ENCODE measurements at places on chromosomes 1 and 21.

GRCh38 chr21:36429947-36430546 lies 44.9 kb downstream of the CHAF1B start:
- DNase-seq: no peak

DNA sequence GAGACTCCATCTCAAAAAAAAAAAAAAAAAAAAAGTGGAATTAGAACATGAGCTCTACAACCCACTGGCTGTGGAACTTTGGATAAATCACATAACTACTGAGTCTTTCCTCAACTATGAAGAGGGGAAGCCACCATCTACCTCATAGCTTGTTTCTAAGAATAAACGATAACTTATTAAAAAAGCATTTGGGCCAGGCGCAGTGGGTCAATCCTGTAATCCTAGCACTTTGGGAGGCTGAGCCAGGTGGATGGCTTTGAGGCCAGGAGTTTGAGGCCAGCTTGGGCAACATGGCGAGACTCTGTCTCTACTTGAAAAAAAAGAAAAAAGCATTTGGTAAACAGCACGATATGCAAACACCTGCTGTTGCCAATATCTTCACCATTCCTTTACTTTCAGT lies 31.8 kb upstream of the MEF2D start:
- DNase-seq: no peak

DNA sequence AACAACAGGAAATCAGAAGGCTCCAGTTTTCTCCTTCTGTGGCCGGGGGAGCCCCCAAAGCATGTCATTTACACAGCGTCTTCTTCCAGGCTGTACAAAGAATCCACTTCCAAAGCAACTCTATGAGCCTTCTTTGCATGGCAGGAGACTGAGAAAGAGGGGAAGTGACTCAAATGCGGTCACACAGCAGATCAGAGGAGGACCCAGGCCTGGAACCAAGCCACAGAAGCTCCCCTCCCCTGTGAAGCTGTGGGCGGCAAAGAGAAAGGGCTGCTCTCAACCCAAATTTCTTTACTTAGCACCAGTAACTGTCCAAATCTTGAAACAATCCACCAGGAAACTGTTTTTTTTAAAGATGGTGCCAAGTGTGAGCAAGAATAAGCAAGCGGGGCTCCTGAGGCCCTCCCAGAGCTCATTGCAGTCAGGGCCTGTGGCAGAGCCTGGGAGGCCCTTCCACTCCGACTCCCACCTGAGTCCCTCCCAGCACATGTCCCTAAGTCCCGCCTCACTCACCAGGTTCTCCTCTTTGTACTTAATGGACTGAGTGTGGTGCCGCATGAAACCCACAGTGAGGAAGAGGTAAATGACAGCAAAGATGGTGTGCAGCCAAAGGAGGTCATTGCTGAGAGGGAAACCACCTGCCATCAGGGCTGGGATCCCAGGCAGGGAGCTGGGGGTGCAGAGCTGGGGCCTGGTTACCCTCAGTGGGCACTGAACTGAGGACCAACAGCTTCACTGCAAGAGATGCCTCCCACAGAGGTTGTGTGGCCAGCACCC lies 15.9 kb downstream of the TMEM63A start:
- no peak for DNase-seq

DNA sequence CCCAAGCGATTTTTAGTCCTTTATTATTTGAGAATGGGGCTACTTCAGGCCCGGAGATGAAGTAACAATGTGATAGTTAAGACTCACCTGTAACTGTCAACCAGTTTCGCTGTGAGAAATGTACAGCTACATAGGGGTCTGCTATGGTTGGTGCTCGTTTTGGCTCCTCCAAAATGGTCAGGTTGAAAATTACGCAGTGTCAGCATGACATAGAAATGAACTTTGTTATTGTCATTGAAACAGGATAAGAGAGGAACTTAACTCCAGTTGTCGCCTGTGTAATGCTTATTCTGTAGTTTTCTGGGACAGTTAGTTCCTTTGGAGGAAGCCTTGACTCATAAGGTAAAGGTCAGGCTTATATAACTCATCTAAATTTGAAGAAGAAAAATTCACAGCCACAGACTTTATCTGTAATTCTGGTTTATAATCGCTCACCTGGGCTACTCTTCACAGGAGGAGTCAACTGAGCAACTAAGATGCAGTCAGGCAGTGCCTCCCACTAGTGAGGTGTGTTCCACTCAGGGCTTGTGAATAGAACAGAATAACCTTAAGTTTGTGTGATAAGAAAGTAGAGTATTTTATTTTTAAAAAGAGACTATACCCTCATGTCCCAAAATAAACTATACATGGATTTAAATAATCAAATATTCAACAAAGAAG lies 130.9 kb downstream of the CD247 start:
- DNase-seq: no peak

- no peak for DNase-seq
These were observed at the start of gene APOBEC4 for GRCh38 chr1:183652547-183653461. TSS of gene APOBEC4 (minus strand) at chr1:183653316. CDS start at chr1:183648781, 4,535 bp downstream.

DNA sequence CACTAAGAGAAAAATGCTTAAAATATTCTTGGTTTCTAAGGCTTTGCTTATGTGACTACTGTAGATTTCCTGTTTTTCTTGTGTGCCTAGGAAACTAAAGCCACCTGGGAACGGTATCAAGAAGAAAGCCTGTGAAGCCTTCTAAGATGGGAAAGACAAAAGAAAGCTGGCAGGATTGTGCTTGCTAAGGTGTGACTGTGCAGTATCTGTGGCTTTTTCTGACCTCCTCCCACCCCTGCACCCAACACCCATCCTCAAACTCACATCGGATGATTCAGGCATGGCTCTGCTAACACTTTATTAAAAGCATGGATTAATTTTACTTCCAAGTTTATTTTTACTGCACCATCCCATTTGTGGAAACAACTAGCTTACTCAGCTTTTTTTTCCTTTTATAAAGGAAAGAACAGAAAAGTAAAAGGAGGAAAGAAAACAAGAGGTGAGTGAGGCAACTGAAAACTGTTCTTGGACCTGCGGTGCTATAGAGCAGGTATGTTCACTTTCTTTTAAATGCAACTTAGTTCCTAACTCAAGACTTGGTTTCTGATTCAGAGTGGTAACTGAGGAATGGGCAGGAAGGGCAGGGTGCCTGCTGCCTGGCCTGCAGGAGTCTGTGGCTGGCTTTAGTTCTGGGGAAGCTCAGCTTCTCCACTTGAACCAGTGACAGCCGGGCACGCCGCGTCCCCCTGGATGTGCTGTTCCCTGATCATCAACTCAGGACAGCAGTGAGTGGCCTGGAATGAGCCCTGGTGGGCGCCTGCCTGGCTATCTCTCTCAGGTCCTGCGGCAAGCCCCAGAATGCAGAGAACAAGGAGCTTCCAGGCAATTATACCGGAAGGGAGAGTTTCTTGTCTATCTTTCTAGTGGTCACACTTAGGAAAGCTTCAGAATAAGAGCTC lies at the start of gene GBP6:
GBP6 (plus strand) TSS at position 422 of the 899 bp plus-strand sequence. CDS start 4,493 bp downstream, outside the sequence.
- DNase-seq: no peak

GRCh38 chr1:48948562-48948961 lies 171.9 kb upstream of the BEND5 start:
- DNase-seq: no peak

- no peak for DNase-seq
These were observed 2.6 kb upstream of the FTCD start for GRCh38 chr21:46157987-46158451.

GRCh38 chr1:115291741-115292140 lies 46.3 kb downstream of the NGF start:
- DNase-seq: no peak

DNA sequence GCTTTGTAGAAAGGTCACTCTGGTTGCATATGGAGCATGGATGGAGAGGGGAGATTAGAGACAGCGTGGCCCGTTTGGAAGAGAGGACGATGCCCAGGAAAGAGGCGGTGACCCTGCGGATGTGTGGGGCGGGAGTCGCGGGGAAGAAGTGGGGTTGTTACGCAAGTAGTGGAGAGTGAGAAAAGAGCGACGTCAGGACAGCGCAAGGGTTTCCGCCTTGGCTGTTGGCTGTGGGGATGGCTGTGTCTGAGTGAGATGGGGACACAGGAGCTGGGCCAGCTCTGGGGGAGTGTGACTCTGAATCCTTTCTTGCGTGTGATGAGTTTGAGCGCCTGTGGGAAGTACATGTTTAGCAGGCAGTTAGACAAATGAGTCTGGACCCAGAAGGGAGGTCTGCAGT lies 3.8 kb downstream of the B4GALT2 start:
- DNase-seq: no peak

DNA sequence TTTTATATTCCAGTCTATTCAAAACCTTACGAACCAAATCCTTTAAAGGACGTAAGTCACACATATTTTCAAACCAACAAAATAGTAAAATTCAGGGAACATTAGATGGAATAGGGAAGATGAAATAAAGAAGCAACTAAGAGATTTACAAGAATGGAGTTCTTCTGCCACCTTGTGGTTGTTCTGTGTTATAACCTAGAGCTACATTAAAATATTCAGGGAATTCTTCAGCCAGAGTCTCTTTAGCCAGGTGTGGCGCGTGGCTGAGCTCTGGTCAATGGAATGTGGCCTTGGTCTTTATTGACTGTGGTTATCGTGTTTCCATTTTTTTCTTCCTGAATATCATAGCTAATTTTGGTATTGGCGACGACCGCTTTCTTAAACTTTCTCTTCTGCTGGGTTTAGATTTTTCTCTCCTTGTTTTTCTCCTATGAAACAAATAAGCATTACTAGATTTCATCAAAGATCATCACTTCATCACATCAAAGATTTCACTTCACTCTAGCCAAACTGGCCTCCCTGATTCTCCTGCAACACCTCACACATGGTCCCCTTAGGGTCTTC lies 221.3 kb downstream of the MRPL39 start:
- DNase-seq: peak; percentile 62

DNA sequence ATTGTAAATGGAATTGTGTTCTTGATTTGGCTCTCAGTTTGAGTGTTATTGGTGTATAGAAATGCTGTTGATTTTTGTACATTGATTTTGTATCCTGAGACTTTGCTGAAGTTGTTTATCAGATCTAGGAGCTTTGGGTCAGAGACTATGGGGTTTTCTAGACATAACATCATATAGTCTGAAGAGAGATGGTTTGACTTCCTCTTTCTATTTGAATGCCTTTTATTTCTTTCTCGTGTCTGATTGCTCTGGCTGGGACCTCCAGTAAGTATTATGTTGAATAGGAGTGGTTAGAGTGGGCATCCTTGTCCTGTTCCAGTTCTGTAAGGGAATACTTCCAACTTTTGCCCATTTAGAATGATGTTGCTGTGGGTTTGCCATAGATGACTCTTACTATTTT lies 39.1 kb upstream of the ANGPTL1 start:
- no peak for DNase-seq

- DNase-seq: no peak
These were observed 447.7 kb downstream of the DISC1 start for GRCh38 chr1:232074265-232074664.

GRCh38 chr1:13664451-13664850 lies 35.5 kb upstream of the PRDM2 start:
- DNase-seq: no peak

GRCh38 chr1:75166821-75167220 lies 32.6 kb downstream of the LHX8 start:
- no peak for DNase-seq

DNA sequence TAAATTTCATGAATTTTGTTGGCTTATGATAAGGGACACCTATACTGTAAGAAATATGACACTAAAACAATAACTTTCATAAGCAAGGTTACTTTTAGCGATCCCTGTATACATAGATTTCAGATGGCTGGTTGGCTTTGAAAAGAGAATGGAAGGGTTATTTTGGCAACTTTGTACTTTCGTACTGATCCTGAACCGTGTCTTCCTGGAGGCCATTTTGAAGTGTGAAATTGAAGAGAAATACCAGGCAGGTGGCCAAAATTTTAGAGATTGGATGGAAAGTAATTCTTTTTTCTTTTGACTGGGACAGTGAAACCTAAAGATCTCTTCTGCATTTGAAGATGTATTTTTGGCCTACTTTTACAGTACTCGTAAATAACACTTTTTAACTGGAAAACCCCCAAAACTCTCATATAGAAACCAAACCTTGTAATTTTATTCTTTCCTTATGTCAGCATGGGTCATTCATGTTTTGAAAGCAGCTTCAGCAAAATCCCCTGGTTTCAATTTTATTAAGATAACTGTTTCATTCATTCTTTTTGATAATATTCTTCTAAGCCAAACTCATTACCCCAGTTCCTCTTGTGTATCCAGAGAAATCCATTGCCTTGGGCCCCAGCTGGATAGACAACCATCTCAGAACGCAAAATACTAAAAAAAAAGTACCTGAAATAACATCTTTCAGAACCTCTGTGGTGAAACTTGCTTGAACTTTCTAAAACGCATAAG lies 38.4 kb upstream of the ZNF281 start:
- DNase-seq: no peak

DNA sequence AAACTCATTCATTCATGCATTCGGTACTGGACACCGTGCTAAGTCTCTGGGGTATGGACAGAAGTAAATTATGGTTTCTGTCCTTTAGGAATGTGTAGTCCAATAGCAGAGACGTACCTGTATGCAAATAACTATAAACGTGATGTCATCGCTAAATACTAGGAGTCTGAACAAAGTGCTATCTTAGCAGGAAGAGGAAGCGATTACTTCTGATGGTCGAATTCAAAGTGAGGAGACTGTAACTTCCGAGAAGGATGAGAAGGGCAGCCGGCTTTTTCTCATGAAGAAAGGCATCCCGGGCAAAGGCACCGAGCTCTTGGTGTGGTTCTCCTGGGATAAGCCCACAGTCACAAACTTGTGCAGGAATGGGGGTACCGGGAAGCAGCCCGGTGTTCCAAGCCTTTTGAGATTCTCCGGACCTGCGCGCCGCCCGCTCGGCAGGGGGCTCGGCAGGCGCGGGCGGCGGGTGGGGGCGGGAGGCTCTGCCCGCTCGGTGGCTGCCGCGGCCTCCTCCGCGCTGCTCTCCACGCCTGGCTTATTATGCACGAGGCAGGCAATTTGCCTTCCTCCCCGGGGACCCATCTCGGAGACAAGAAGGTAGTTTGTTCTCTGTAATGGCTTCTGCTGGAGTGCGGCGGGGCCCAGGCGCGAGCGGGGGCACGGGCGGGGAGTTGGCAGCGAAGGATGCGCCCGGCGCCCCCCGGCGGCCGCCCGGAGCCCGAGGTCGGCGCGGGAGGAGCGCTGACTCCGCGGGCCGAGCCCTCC lies 67.5 kb upstream of the CD1D start:
- DNase-seq: peak; percentile 62

- DNase-seq: no peak
These were observed 167.6 kb downstream of the RHOU start for GRCh38 chr1:228902781-228903433.

GRCh38 chr1:156082309-156083091 lies at the start of gene MEX3A:
TSS of gene MEX3A (minus strand) at chr1:156082465. CDS start at chr1:156081998, 467 bp downstream.
- peak; percentile 76 for DNase-seq

GRCh38 chr1:110235181-110235833 lies 25.2 kb downstream of the KCNC4 start:
- no peak for DNase-seq

DNA sequence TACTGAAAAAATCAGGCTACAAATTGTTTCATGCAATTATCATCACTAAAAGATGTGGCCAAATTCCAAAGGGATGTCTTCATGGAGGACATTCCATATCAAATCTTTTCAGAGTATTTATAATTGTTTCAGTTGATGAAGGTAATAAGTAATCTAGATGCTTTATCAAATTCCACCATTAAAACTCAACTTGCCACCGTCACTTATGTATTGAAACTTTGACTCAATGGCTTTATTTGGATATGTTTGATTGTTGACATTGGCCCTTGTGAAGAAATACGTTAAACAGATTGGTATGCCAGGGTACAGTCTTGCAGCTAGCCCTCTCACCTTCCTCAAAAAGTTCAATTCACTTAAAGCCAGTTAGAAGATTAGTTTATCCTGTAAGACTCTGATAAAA lies 32.2 kb upstream of the PALMD start:
- no peak for DNase-seq

GRCh38 chr1:106846656-106847055 lies 209.8 kb upstream of the PRMT6 start:
- DNase-seq: no peak

GRCh38 chr1:240652549-240652948 lies 40.6 kb upstream of the GREM2 start:
- DNase-seq: no peak

Data from OCI-LY7 (cell line).